T-helper 1 cell (primary cell): ENCODE measurements at places on chromosomes 7 and 10.
A peak's percentile ranks its signal among the peaks of the same experiment; 100 is the strongest.

DNA sequence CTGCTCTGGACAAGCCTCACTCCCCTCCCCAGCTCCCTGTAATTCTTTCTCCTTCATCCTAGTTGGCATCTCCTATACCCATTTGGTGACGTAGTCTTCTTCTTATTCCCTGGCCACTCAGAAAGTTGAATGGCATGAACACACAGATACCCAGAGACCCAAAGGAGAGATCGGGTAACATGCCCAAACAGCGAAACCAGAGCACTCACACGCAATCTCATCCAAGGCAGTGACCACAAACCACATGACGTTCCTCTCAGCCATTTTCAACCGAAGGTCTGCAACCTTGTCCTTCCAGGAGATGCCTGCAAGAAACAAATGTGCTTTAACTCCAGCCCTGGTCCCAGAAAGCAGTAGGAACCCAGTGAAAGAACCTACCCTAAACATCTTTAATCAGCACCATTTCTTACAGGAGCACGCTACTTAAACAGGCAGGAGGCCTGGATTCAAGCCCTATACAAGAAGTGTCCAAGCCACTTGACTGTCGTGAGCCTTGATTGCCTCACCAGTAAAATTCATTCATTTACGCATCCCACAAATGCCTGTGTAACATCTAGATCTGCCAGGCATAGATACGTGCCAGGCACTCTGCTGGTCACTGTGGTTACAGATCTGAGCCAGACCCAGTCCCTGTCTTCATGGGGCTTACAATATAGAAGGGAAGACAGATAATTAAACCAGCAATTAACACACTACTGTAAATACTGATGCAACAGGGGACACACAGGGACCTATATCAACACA lies 37.1 kb downstream of the XPNPEP1 start:
- DNase-seq = no peak

DNA sequence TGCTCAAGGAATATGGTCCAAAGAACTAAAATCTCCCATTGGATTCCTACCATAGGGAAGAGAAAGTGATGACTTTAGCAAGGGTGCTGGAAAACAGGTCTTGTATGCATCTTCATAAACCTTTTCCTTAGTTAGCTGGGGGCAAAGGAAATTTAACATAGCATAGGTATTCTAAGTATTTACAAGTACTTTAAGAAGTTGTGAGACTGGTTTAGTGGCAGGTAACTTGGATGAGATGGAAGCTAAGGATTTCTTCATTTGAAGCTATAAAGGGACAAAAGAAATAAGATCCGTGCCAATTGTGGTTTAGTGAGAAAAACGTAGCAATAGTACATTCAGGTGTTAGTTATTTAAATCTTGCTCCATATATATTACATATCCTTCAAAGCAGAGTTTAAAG lies 183.4 kb upstream of the TCF7L2 start:
- DNase-seq = no peak

DNA sequence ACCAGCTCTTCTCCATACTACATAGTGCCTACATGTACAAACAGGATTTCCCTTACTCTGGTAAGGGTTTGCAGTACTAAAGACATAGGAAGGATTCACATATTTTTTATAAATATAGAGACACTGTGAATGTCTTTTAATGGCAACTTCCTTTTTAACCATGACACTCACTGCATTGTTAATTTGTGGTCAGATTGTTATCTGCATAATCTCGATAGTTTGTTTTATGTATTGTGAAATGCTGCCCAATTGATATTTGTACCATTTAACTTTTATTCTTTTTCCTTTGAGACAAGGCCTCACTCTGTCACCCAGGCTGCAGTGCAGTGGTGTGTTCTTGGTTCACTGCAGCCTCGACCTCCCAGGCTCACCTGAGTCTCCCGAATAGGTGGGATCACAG lies 39.7 kb downstream of the SP8 start:
- DNase-seq = no peak

- DNase-seq = no peak
Observed at GRCh38 chr10:43047288-43047970, 29.4 kb upstream of the RET start.

DNA sequence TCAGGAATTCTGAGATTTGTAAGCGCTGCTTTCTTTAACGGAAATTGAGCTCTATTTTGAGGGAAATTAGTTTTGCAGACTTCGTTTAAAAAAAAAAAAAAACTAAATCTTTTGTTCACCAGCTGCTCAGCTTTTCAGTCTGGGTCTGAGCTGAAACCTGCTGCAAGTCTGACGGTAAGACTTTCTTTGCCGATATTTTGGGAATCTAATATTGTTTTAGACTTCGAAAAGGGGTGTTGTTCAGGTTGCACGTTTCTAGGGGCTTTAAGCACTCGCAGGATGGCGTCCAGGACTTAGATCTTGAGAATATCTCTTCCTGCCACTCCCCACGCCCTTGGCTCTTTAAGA lies 1.8 kb upstream of the MEOX2 start:
- DNase-seq = no peak

- DNase-seq = no peak
Observed at GRCh38 chr10:60399328-60399727, 9.7 kb upstream of the ANK3 start.

DNA sequence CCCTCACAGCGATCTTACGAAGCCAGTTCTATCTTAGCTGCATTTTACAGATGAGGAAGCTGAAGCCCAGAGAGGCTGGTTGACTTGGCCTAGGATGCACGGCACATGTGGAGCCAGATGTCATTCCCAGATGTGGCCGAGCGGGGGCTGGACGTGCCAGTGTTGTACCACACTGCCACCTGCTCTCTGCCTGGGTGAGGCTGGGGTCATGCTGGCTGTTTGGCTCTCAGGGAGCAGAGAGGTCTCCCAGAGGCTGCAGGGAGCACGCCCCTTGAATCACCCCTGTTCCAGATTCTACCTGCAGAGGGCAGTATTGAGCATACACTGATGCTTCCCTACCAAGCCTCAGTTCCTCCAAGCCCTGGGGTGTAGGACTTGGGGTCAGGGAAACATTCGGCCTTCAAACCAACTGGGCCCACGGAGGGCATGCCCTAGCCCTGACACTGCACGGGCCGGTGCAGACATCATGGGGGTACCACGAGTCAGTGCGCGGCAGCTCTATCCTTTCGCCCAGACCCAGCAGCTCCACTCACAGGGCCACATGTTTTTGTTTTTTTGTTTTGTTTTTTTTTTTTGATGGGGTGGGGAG lies 3.8 kb upstream of the GTF2IRD1 start:
- peak; percentile 65 for DNase-seq

DNA sequence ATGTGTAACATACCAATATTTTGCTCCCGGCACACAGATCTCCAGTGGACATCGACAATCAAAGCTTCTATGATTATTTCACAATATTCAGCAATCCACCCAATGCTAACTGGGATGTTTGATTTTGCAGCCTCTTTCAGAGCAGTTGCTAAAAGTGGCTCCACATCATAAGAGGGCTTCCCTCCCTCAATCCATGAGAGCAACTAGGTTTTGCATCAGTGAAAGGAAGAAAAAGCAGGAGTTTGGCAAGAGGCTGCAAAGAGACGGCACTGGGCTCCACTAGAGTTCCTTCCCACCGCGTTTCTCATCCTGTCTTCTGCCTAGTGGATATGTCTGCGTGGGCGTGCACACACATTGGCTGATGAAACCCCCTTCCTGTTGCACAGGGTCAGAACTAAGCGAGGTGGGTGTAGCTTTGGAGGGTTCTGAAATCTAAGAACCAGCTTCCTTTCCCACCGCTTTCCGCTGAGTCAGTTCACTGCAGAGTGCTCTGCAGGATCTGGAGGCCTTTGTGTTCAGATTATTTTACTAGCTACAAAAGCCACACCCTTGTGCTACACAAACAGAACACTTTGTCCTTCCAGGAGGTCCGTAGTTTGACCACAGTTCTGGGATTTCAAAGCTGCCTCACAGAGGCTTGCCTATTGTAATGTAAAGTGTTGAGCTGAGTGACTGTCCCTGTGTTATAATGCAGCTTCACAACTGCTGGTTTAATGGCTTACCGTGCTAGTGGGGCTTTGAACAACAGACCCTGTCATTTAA lies 28.1 kb downstream of the ARL4A start:
- DNase-seq = no peak
